ENCODE measurements at places on chromosomes 5 and 9.

GRCh38 chr9:7045361-7045760 lies 287.6 kb downstream of the KDM4C start:
- DNase-seq, result no peak

GRCh38 chr5:138078006-138078643 lies 5.7 kb upstream of the WNT8A start:
- DNase-seq, result no peak

GRCh38 chr9:95954940-95955339 lies 79.4 kb downstream of the ERCC6L2 start:
- DNase-seq, result no peak

DNA sequence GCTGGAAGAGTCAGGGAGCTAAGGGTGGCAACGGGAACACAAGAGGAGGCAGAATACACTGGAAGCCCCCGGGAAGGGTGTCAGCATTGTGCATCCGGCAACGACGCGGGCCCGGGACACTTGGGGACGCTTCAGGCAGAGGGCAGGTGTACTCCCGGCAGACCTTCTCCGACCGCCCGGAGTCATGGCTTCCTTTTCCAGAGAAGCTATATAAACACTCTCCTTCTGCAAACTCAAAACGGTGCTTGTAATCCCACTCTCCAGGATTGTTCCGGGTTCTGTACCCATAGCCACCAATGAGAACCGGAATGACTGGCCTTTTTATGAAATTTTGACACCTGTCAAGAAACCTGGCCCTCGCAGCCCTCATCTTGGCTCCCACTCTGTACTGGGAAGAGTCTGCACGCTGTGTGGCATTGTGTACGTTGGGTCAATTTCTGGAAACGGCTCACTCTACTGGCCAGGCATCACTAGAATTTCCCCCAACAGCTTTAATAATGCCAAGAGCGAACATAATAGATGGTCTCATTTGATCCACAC lies 462 bp upstream of the MCC start:
- no peak for DNase-seq

GRCh38 chr5:141761-142160 lies 49.5 kb upstream of the LRRC14B start:
- DNase-seq, result no peak

DNA sequence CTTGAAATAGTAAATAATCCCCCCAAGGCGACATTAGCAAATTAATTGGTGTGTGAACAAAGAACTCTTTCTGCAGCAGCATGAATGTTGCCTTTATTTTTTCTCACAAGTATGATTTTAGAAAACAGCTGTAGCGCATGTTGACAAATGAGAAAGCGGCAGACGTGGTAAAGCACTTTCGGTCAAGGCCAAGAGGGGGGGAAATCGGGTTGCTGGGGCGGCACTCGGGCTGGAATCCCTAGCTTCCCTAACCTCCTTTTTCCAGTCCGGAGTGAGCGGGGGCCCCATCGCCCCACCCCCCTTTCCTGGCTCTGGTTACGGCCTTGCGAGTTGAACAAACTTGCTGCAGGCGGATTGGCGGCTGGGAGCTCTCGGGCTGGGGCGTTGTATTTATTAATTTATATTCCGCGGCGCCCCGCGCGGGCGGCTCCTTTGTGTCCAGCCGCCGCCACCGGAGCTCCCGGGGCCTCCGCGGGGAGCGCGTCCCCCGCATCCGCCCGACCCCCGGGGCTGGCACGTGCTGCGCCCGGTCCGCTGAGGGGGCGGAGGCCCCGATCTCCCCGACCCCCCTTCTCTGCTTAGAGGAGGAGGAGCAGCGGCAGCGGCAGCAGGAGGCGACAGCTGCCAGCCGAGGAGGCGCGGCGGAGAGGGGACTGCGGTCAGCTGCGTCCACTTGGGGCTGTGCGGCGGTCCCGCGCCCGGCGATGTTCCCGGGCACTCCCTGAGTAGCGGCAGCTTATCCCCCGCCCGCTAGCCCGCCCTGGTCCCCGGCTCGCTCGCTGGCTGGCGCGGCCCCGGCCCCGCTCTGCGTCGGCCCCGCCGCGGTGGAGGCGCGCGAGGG lies at the start of gene RHOBTB3:
Gene RHOBTB3, plus strand, starts transcription at position 607 of the 841 bp plus-strand sequence. CDS start 347 bp downstream, outside the sequence.
- DNase-seq, result peak; percentile 90

DNA sequence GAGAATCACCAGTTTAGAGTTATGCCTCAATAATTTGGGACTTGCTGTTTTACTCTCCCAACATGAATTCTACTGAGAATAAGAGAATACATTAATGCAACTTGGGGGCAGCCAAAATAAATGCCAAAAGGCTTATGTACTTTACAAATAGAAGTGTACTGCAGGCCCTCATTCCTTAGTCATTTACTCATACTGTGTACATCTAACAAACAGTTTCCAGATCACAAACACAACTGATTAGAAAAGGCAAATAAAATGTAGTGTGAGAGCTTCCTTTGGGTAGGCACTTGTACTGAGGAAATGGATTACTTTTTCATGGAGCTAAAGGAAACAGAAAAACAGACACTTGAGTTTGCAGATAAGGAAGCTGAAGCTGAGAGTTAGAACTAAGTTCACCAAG lies 12.6 kb downstream of the ANKDD1B start:
- DNase-seq, result no peak

GRCh38 chr5:14362491-14362890 lies 219.1 kb upstream of the OTULINL start:
- no peak for DNase-seq

- no peak for DNase-seq
Observed at GRCh38 chr5:165617491-165617890, 2112.1 kb downstream of the MAT2B start.

GRCh38 chr5:125140855-125141254 lies 394.4 kb upstream of the ZNF608 start:
- peak; percentile 31 for DNase-seq

GRCh38 chr9:78879324-78880100 lies 582.6 kb downstream of the PSAT1 start:
- DNase-seq, result no peak

DNA sequence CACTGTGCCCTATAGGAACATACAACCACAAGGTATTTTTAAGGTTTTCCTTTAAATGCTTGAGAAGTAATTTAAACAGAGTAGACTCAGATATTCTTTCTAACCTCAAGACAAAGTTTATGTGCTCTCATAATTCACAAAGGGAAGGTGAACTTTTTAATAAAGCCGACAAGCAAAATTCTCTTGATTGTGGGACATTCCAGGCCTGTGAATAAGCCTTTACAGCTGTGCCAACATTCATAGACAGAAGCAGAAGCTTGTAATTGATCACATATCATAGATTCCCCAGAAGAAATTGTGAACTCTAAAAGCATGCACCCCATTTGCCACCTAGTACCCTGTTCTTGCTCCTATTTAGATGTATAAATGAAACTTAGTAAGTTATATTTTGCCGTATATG lies 1107.8 kb upstream of the SEMA6A start:
- DNase-seq, result no peak

DNA sequence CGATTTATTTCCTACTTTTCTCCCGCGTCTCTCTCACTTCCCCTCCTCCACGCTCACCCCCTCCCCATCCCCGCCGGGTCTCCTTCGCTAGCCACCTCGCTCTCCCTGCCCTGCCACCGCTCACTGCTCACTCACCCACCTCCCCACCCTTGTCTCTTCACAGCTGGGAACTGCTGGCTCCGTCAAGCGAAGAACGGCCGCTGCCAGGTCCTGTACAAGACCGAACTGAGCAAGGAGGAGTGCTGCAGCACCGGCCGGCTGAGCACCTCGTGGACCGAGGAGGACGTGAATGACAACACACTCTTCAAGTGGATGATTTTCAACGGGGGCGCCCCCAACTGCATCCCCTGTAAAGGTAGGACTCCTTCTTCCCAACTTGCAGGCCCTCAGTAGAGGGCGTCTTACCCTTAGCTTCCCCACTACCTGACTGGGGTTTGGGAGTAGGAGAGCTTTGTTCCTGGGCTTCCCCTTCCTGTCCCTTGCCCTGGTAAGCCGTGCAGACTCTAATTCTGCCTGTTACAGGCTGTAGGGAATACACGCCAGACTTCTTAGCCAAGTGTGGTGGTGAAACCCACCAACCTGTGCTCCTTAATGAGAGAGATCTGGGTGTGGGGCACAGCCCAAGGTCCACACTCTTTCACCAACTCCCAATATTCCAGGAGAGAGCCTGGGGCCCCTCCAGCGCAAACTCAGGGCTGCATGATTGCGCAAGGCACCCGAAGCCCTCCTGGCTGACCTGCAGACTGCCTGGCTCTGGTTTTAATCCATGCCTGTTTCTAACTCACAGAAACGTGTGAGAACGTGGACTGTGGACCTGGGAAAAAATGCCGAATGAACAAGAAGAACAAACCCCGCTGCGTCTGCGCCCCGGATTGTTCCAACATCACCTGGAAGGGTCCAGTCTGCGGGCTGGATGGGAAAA lies 2.5 kb downstream of the FST start:
- DNase-seq, result no peak

- no peak for DNase-seq
Observed at GRCh38 chr5:140318792-140319191, 15.9 kb upstream of the PFDN1 start.

DNA sequence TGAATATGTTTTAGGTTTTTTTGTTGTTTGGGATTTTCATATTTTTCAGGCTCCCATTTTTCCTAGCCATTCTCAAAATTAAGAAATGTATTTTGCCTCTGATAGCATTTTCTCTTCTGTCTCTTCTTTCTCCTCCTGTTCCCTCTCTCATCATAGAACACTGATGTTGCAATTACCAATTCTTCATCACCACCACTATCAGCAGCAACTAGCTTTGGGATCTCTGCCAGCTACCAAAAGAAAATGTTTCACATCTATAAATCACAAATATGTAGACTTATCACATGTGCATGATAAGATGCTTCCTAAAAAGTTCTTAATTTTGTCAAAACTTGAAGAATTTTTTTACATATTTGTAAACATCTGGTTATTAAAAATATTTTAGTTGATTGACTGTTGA lies 887.1 kb downstream of the MAT2B start:
- DNase-seq, result no peak

DNA sequence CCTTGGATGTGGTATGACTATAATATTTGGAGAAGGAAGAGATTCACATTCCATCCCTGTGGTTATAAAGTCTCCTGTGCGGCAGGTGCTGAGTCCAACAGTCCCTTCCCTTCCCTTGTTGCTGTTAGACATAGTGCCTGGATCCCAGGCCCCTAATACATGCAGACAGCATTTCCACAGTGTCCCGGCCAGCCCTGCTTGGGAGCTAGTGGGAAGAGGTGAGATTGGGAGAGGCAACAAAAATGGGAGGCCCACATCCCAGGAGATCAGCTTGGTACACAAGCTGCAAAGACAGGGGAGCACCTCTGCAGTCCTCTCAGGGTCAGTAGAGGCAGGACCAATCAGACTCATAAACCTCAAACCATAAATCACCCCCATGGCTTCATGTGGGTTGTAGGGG lies 3.3 kb upstream of the NEURL1B start:
- DNase-seq, result no peak

DNA sequence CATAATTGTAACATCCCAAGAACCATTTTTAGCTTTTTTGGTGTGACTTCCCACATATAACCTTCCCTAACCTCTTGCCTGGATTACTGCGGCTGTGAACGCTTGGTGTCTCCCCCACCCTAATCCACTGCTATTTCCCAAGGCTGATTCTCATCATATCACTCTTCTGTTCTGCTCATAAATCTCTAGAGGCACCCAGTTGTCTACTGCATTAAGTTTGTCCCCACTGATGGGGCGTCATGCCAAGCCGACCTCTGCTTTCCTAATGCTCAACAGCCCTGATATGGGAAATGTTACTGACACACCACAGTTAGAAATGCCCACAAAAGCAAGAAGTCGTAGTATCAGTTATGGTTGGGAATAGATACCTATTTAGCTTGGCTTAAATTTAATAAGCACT lies 24.4 kb downstream of the NPR3 start:
- no peak for DNase-seq

DNA sequence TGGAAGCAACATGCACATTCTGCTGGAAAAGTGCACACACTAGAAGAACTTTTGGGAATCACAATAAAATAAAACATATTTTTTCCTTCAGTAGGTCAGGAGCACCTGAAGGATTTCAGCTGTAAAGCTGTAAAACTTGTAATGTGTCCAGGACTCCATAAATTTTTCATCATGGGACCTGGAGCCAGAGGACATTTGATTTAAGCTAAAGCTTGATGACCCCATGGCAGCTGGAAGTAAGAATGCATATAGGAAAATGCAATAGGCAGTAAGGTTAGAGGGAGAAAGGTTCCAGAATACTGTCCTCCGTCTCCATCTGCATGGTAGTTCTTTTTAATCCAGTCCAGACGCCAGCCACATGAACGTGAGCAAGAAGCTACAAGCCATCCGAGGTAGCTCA lies 166.0 kb downstream of the ADAMTSL1 start:
- DNase-seq, result no peak

DNA sequence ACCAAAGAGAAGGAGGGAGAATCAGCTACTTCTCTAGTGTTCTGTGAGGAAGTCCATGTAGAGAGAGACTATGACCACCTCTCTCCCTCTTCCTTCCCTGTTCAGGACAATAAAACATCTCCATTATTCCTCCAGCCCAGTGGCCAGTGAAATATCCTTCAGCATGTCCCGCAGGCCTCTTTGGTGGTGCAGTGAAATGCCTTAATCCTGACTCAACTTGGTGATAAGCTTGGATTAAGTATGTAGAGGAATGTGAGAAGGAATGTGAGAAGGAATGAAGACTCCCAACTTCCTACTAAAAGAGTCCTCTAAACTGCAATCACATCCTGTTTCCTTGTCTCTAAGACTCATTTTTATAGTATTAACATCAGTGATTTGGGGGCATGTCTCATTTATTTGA lies 167.3 kb downstream of the TRPM3 start:
- DNase-seq, result no peak

GRCh38 chr5:18920966-18921365 lies 1067.0 kb downstream of the CDH18 start:
- DNase-seq, result no peak

GRCh38 chr5:134517553-134517952 lies 7.9 kb upstream of the JADE2 start:
- no peak for DNase-seq

DNA sequence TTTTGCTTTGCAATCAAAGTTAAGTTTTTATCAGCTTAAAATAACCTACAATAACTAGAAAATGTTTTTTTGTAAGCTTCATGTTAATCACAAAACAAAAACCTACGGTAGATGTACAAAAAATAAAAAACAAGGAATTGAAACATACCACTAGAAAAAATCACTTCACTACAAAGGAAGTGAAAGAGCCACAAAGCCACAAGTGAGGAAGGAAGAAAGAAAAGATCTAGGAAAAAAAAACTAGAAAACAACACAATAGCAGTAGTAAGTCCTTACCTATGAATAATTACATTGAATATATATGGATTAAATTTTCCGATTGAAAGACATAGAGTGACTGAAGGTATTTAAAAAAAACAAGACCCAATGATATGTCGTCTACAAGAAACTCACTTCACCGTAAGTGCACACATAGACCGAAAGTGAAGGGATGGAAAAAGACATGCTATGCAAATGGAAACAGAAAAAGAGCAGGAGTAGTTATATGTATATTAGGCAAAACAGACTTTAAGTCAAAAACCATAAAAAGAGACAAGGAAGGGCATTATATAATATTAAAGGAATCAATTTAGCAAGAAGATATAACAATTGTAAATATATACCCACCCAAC lies 13.4 kb upstream of the ZDHHC21 start:
- DNase-seq, result no peak

DNA sequence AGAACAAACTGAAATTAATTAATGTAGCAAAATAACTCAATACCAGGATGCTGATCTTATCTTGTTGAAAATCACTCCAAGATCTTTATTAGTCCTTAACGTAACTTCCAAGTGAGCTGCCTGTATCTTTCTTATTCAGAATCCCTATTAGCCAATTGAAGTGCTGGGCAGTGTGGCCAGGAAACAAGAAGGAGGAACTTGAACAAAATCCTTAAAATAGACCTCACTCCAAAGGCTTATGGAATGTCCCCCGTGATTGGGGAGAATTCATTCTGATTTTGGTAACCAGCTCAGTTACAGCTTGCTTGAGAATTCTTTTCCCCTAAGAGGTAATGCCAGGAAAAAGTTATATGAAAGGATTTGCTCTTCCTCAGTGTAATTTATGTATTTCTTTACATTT lies 171.0 kb downstream of the DEPDC1B start:
- DNase-seq, result no peak
